ENCODE measurements at places on chromosomes 2 and 18.
A peak's percentile ranks its signal among the peaks of the same experiment; 100 is the strongest.

- DNase-seq: no peak
Observed at GRCh38 chr2:166432331-166432730, 56.6 kb upstream of the SCN9A start.

DNA sequence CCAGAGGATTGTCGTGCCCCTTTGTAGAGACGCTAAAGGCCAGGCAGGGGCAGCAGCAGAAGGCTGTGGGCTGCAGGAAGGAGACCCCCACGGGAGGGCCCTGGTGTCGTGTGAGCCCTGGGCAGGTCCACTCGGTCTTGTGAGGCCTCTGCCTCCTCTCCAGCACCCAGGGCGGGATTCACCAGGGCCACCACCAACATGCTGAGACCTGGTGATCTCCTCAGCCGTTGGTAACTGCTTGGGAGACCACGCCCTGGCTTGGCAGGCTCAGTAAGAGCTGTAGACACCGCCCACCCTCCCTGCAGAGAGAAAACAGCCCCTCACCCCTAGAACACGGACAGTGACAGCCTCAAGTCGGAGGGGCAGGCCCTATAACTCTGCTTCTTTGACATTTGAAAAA is 21.1 kb downstream of the MBP start:
- no peak for DNase-seq

DNA sequence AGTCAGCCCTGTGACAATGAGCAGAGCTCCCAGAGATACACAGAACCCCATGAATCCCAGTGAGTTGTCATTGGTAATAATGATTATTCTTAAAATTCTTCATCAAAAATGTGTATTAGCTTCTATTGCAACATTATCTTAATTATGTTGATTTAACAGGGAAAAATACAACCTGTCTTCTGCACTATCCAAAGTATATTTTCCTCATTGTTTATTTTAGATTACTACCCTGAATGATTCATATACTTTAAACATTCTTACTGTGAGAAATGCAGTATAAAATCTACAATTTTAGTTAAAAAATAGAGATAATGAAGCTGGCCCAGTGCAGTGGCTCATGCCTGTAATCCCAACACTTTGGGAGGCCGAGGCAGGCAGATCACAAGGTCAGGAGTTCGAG is 125.2 kb upstream of the LYPD1 start:
- no peak for DNase-seq

DNA sequence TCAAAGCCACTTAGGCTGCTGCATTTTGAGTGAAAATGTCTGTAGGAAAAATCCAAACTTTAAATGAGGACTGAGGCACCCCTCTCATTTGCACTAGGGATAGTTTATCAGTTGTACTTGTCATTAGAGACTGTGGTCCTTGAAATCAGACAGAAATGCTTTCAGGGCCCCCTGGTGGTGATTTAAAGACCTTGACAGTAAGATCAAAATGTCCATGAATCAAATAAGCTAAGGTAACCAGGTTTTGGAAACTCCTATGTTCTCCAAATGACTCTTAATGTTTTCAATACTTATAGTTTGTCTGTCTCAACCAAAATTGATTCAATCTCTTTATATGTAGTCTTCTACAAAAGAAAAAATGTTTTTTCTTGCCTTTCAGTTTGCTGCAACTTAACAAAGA is 28.8 kb upstream of the DDX18 start:
- DNase-seq: peak; percentile 8

DNA sequence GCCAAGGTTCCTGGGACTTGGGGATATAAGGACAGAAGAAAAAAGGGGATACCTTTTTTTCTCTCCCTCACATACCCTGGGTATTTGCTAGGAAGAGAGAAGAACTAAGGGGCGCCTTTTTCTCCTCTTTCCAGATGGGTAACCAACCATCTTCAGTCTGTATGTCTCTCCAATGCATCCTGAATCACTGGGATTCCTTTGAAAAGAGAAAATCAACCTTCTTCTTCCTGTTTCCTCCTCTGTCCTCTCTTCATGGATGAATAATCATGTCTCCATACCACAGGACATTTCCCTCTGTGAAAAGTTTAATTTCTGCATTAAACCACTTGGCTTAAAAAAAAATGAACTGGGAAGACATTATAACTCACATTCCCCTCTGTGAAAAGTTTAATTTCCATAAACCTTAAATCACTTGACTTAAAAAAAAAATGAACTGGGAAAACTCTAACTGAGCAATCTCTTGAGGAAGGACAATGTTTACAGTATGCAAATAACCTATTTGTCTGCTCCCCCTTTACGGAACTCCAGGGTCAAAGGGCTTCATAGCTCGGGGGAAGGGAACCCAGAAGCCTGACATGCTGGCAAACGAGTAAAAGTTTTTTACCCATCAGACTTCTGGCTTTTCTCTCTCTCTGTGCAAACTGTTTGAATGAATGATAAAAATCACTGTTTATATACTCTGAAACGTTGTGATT is 56.7 kb upstream of the FAM98A start:
- no peak for DNase-seq

DNA sequence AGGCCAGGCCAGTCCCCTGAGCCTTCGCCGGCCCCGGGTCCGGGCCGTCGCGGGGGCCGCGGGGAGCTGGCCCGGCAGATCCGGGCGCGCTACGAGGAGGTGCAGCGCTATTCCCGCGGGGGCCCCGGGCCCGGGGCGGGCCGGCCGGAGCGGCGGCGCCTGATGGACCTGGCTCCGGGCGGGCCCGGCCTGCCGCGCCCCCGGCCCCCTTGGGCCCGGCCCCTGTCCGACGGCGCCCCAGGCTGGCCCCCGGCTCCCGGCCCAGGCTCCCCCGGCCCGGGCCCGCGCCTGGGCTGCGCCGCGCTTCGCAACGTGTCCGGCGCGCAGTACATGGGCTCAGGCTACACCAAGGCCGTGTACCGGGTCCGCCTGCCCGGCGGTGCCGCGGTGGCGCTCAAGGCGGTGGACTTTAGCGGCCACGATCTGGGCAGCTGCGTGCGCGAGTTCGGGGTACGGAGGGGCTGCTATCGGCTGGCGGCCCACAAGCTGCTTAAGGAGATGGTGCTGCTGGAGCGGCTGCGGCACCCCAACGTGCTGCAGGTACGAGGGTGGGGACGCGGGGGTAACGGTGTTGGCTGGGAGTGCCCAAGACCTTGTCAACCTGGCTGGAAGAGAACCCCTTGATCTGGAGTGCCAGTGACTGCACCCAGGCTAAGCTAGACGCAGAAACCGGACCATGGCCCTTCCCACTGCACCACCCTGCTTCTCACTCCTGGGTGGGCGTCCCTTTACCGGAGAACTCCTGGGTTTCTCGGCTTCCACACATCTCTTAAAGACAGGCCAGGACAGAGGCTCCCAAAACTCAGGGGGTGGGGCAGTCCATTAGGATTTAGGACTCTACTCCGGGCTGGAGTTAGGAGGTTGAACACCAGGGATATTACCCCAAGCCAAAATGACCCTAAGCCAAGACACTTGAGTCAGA is 739 bp downstream of the PKDCC start:
- peak; percentile 6 for DNase-seq

DNA sequence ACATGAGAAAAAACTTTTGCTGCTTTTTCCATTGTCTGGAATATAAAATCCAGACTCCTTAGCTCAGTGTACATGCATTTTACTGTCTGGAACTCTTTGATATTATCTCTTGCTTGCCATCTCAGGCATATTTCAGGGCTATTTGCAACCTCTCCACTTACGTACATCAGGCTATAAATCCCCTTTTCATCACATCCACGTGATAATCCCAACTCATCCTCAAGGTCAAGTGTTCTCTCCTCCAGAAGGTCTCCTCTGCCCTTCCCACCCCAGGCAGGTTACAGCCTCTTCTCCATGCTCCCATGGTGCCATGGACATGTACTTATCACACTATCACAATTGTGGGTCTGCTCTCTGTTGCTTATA is 202.5 kb upstream of the RBMS1 start:
- no peak for DNase-seq

Data from NCI-H2029 (cell line).